Activated T-cell treated with anti-CD3 and anti-CD28 coated beads for 24 hours (primary cell): ENCODE measurements at places on chromosomes 6 and 20.

DNA sequence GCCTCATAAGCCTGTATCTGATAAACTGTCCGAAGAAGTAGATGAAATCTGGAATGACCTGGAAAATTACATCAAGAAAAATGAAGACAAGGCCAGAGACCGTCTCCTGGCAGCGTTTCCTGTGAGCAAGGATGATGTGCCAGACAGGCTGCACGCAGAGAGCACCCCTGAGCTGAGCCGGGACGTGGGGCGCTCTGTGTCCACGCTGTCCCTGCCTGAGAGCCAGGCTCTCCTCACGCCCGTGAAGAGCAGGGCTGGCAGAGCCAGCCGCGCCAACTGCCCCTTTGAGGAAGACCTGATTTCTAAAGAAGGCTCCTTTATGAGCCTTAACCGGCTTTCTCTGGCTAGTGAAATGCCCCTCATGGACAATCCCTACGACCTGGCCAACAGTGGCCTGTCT is 33.9 kb upstream of the MTHFD1L start:
- no peak for DNase-seq

DNA sequence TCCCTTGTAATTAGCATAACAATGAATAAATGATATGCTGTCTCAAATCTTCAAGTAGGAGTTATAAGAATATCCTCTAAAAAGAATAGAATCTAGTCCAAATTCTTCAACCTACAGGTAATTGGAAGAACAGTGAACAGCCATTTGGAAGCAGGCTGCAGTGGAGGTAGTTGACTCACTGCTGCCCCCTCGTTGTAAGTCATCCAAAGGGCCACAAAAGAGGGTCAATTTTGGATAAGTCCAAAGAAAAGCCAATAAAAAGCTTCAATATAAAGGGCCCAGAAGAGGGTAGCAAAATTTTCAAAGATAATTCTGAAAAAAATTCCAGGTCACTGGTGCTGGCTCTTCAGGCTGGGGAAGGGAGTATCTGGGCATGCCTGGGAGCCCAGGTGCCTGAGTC is 60.8 kb upstream of the SSTR4 start:
- no peak for DNase-seq

GRCh38 chr6:163395122-163395830 is 19.2 kb upstream of the QKI start:
- no peak for DNase-seq

DNA sequence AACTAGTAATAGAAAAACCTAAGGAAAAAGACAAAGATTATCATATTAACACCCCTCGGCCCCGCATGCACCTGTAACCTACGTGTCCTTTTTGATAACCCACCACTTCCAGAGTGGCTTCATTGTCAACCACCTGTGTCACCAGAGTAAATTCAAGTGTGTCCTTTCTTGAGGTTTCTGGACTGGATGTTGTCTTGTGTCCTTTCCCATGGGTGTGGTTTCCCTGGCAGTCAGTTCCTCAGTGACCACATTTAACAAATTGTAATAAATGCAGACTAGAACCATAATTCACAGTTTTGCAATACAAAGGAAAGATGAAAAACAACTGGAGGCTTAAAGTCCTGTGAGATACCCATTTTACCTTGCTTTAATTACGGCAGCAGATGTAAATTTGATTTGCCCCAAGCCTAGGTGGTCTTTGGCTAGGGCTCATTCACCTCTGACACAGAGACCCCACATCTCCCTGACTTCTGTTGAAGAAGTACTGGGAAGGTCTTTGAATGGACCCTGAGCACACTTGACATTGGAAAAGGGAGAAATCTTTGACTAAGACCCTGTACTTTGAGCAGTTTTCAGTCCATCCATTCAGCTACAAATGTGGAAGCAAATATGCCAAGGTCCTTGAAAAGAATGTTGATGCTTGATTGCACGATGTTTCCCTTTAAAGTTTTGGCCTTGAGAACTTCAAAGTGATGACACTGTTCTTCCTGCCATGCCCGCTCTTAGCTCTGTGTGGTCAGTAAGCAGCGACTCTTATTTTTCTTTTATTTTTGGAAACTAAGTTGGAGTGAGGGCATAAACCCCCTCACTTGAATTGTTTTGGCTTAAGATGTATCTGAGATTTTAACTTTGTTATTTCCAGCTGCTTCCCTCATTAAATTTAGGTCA is 232.4 kb downstream of the UST start:
- DNase-seq = no peak

- no peak for DNase-seq
These were observed 151.0 kb upstream of the SMLR1 start for GRCh38 chr6:130676077-130676772.
